Lower leg skin (tissue), 4 donors: ENCODE measurements at places on chromosomes 1 and 21.
A peak's percentile ranks its signal among the peaks of the same experiment; 100 is the strongest.

DNA sequence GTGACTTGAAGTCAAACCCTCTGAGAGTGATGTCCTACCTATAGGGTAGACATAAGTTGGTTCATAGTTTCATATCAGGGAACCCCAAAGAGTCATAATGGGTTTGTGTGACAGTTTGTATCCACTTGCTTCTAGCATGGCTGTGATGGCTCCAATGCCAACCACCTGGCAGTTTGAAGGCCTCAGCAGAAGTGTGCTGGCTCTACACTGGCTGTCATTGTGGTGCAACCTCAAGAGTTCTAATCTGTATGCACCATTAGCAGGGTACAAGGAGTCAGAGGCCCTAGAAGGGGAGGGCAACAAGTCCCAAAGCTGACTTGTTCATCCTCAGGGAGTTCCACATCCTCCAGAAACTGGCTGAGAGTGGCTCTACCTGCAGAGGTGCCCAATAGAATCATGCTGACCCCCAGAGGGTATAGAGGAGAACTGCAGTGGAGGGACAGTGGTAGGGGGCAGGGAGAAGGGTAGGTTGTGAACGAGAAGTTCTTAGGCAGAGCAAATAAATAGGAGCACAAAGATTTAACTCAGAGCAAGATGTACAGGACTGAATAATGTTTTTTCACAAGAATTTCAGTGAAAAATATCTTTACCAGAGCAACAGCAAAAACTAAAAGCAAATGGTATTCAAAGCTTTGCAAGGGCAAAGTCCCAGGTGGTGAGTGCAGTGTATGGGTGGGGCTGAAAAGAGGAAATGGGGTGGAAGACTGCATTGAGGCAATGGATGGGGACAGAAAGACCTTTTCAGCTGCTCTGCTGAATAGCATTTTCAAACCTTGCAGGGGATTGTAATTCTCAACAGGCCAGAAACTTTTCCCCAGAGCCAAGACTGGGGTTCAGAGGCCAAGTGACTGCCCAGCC lies 3.2 kb downstream of the FCRL2 start:
- DNase-seq = no peak

- DNase-seq = no peak
These were observed 222.9 kb upstream of the SGIP1 start for GRCh38 chr1:66311092-66311491.

- DNase-seq = no peak
These were observed 251.4 kb downstream of the FAM72C start for GRCh38 chr1:143720087-143721023.

- no peak for DNase-seq
These were observed 113.4 kb downstream of the NGF start for GRCh38 chr1:115224636-115225035.

DNA sequence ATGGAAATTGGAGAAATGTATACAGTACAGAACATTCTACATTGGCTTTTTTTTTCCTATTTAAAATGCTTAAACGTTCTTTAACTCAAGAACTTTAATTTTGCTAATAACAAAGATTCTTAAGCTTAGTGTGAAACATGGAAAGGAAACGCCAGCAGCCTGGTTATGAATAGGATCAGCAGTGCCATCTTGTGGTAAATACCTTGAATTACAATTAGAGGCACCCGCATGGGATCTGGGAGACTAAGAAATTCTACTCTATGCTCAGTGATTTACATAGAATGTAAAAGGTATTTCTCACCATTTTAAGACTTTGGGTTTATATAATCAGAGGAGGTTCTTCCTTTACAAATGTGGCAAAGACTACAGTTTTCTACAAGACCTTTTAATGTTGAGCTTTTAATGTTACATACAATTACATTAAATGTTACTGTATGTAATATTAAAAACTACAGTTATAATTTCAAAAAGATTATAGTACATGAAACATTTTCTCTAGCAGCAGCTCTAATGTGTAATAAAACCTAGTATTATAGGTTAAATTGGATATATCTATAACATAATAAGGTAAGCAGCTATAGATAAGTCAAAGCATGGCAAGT lies 32.1 kb upstream of the APOBEC4 start:
- DNase-seq = no peak

- no peak for DNase-seq
These were observed 13.3 kb downstream of the ITGB2 start for GRCh38 chr21:44907225-44907965.

- DNase-seq = no peak
These were observed 14.1 kb downstream of the ZNF362 start for GRCh38 chr1:33270379-33270778.

GRCh38 chr1:86416343-86416742 lies 7.6 kb upstream of the CLCA2 start:
- DNase-seq = no peak

DNA sequence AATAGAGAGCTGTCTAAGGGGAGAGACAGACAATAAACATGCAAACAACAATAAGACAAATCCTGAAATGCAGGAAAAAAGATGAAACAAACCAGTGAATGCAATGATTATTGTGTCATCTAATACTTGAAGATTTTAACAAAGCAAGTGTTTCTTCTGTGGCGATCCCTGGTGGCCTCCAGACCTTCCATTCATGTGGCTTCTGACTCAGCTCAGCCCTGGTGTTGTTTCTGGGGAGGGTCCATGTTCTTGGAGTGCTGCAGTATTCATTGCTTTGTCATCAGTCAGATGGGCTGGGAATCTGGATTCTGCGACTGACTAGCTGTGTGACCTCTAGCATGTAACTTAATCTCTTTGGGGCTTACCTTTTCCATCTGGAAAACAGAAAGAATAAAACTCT lies 1.5 kb upstream of the C2CD4D start:
- DNase-seq = no peak

GRCh38 chr1:201094832-201095231 lies 17.4 kb downstream of the CACNA1S start:
- DNase-seq = no peak

GRCh38 chr1:28112388-28113241 lies 24.2 kb upstream of the EYA3 start:
- DNase-seq = no peak

DNA sequence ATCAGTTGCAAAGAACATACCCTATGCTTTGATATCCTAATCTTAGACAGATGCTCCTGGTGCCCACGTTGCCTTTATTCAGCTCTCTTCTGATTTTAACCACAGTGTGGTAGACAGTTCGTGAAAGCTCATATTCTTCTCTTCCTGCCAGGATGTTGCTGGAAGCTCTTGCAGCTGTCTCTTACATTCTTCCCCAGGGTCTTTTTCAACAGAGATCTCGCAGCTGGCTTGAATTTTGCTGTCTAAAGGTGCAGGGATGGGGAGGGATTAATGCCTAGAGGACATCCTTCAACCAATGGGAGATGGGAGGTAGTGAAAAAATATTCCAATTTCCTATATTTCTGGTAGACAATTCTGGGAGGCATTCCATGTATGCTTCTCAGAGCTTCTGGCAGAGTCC lies 150.0 kb upstream of the APP start:
- no peak for DNase-seq

GRCh38 chr1:233614173-233614742 lies 352 bp downstream of the KCNK1 start:
- no peak for DNase-seq

DNA sequence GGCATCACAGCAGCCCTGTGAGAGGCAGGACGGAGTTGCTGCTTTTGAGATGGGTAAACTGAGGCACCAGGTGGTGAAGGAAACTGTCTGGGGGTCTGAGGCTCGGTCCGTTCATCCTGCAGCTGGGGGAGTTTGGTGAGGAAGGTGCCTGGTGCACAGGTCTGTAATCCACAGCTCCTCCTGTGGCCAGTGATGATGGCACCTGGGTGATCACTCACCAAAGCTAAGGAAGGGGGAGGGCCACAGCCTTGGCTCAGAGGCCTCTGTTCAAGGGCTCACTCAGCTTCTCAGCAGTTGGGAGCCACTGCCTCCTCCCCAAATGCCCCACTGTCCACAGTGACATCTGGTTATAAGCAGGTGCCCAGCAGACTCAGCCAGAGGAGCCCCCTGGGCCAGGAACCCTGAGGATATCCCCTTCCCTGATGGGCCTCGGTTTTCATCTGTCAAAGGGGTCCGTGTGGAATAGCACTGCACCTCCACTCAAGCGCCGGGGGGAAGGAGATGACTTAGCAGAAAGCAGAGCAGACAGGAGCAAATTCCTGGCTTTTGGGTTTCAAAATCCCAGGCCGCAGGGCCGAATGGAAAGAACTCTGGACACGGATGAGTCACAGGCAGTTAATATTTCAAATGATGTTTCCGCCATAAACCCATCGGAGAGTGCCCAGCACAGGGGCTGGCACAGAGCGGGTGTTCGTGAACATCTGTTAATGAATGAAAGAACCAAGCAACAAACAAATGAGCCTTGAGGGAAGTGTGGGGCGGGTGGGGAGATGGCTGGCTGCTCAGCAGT lies 82.8 kb downstream of the DMRTB1 start:
- DNase-seq = peak; percentile 50

- DNase-seq = no peak
These were observed 41.0 kb downstream of the RXRG start for GRCh38 chr1:165403835-165404482.

- no peak for DNase-seq
These were observed 38.8 kb downstream of the ST6GALNAC5 start for GRCh38 chr1:76905876-76906595.
